ENCODE measurements at places on chromosomes 2 and 18. TPM values are rescaled to one million over a fixed set of nuclear protein-coding genes. Genes with fewer than 3 reads are reported as not detected.

GRCh38 chr2:121558329-121558728 is 27.6 kb downstream of the RNU4ATAC start:
- no peak overlapping the region for H3K4me3 ChIP-seq
- DNase-seq = no peak
- H3K4me1 ChIP-seq = no peaks in the 10 kb centered on the region
- no peaks in the 10 kb centered on the region for H3K36me3 ChIP-seq
- no peak overlapping the region for H3K27ac ChIP-seq

GRCh38 chr2:232030229-232030628 is 68.7 kb downstream of the DIS3L2 start:
- H3K27me3 ChIP-seq = no peaks in the 10 kb centered on the region
- no peak overlapping the region for H3K4me3 ChIP-seq
- no peaks in the 10 kb centered on the region for H3K4me1 ChIP-seq
- no peak overlapping the region for H3K27ac ChIP-seq
- H3K36me3 ChIP-seq = peaks cover 33% of the 10 kb centered on the region

BCL11A gene
- total RNA-seq = 4.0 TPM

DNA sequence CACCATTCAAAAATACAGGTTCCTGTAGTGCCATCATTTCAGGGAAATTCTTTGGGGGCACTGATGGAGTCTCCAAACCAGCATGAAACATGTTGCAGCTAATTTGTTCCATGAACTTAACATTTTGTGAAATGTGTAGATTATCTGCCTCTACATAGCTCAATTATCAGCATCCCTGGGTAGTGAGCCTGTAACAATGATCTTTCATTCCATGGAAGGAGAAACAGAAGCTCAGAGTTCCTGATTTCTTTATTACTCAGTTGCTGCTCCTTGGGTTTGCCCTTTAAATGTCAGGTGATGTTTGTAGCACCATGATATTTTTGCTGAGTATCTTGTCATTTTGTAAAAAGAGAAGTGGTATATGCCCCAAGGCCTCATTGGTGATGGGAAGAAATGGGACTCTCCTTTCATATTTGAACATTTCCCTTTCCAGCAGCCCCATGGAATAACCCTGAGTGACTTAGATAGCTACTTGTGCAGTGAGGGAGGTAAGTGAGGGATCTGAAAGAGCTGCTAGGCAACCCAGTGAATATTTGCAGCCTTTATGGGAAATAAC is 146.9 kb downstream of the CERS6 start:
- DNase-seq = no peak
- no peak overlapping the region for H3K27ac ChIP-seq
- no peaks in the 10 kb centered on the region for H3K36me3 ChIP-seq
- no peaks in the 10 kb centered on the region for H3K4me1 ChIP-seq

C2orf15 gene
- total RNA-seq = 4.0 TPM

- H3K4me1 ChIP-seq = no peaks in the 10 kb centered on the region
- no peaks in the 10 kb centered on the region for H3K27me3 ChIP-seq
- no peak overlapping the region for H3K4me3 ChIP-seq
- H3K27ac ChIP-seq = no peak overlapping the region
Observed at GRCh38 chr2:64344999-64345576, 108.9 kb upstream of the LGALSL start.

DNA sequence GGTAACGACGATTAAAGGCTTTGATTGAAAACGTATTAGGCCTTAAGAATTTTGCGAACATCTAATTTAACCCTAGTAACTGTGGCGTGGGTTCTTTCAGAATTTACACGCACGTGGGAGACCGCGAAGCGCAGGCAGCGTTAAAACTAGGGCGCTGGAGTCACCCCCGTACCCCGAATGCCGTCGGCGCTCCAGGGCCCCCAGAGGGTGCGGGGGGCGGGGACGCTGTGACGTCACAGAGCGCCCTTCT is 673 bp upstream of the SMCHD1 start:
- DNase-seq = no peak
- peaks cover 12% of the 10 kb centered on the region for H3K4me1 ChIP-seq
- H3K4me3 ChIP-seq = peak overlapping the region; percentile 96
- H3K27me3 ChIP-seq = no peaks in the 10 kb centered on the region

DNA sequence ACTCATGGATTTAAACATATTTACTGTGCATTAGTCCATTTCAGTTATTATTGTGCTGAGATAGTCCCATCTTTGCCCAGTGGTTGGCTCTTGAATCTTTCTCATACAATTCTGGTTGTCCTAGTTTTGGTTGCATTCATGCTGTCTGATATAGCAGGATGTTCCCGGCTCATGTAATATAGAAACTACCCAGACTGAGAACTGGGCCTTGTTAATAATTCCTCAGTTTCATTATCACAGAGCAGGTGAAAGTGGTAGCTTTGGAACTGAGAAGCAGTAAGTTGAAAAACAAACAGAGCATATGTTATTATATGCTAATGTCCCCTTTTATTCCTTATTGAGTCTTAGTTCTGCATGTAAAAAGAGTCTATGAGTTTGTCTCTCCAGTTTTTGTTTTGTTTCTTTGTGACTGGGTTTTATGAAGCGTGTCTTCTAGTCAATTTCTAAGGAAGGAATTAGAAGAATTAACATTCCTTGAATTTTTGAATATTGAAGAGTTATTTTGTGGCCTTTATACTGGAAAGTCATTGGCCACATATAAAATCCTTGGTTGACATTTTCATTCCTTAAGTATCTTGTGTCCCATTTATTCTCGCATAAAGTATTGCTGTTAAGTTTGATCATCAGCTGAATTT is 43.3 kb downstream of the EIF5B start:
- peaks cover 91% of the 10 kb centered on the region for H3K36me3 ChIP-seq
- H3K27ac ChIP-seq = no peak overlapping the region
- no peaks in the 10 kb centered on the region for H3K27me3 ChIP-seq
- no peak for DNase-seq

- H3K27ac ChIP-seq = no peak overlapping the region
- H3K4me3 ChIP-seq = no peak overlapping the region
- DNase-seq = no peak
- H3K27me3 ChIP-seq = no peaks in the 10 kb centered on the region
Observed at GRCh38 chr2:71640489-71640888, 187.1 kb downstream of the DYSF start.

DNA sequence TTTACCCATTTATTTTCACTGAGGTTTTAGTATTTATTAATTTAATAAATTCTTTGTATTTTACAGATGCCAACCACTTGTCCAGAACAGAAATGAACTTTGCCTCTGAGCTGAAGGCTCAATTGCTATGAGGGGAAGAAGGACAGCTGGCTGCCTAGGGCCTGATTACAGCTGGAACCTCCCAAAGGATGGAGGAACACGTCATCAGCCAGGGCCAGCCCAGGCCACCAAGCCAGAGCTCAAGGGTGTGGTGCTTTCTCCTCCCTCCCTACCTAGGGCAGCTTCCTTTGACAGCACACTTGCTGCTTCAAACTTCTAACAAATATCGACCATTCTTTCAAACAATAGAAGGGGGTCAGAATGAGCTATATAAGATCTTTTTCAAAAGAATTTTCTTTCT is 19.7 kb upstream of the RIOK3 start:
- no peak for DNase-seq
- H3K4me1 ChIP-seq = no peaks in the 10 kb centered on the region
- H3K4me3 ChIP-seq = no peak overlapping the region
- H3K27ac ChIP-seq = no peak overlapping the region

GRCh38 chr2:20539133-20539719 is 92.4 kb downstream of the RHOB start:
- H3K27me3 ChIP-seq = no peaks in the 10 kb centered on the region
- no peaks in the 10 kb centered on the region for H3K4me1 ChIP-seq
- H3K27ac ChIP-seq = no peak overlapping the region
- no peaks in the 10 kb centered on the region for H3K36me3 ChIP-seq
- H3K4me3 ChIP-seq = no peak overlapping the region

- no peak overlapping the region for H3K27ac ChIP-seq
- H3K4me1 ChIP-seq = peaks cover 18% of the 10 kb centered on the region
- DNase-seq = peak; percentile 84
- no peaks in the 10 kb centered on the region for H3K36me3 ChIP-seq
- no peak overlapping the region for H3K4me3 ChIP-seq
Observed at GRCh38 chr2:119641562-119642258, 37.3 kb upstream of the TMEM177 start.

CRYGD gene
- not detected for total RNA-seq

Data from left lung (tissue), 14 donors.